Gastroesophageal sphincter (tissue), 4 donors: ENCODE measurements at places on chromosomes 5 and 9.
A peak's percentile ranks its signal among the peaks of the same experiment; 100 is the strongest.

- ATAC-seq: no peak
Measured at GRCh38 chr5:63961598-63962161, 565 bp downstream of the HTR1A start.

GRCh38 chr5:33675958-33676464, 215.8 kb downstream of the ADAMTS12 start:
- ATAC-seq: no peak

- no peak for ATAC-seq
Measured at GRCh38 chr9:23447166-23447565, 378.9 kb downstream of the ELAVL2 start.

DNA sequence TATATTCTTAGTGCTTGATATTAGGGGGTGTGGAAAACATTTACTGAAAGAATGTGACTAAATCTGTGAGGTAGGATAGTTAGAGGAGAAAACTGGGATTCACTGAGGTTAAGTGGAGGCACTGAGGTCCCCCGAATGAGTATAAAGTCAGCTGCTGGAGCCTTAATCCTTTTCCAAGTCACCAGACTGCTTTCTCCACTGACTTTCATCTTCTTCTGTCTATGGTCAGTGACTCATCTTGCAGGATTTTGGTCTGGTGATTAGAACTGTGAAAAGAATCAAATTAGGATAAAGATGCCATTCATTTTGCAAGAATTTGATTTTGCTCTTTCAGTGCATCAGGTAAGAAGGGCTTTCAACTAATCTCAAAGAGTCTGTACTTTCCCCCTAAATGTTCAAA, 89.3 kb upstream of the ALDH1A1 start:
- no peak for ATAC-seq

- no peak for ATAC-seq
Measured at GRCh38 chr9:103335461-103335860, 340.3 kb downstream of the CYLC2 start.

DNA sequence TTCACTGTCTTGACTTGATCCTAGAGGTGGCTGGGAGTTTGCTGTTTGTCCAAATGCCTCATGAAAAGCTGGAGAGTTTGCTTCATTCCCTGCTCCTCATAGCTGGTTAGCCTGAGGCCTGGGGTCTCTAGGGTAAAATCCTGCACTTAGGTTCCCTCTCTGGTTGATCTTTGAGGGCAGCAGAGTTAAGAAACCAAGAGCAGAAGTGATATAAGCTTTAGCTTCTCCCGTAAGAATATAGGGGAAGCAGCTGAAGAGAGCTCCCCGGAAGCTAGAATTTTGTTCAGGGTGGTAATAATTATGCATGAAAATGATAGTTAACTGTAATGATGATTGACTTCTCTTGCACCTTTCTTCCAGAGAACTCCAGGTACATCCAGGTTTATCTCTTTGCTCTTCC, 1.4 kb downstream of the FAM53C start:
- no peak for ATAC-seq

GRCh38 chr5:179870952-179871351, 12.3 kb upstream of the MRNIP start:
- no peak for ATAC-seq

DNA sequence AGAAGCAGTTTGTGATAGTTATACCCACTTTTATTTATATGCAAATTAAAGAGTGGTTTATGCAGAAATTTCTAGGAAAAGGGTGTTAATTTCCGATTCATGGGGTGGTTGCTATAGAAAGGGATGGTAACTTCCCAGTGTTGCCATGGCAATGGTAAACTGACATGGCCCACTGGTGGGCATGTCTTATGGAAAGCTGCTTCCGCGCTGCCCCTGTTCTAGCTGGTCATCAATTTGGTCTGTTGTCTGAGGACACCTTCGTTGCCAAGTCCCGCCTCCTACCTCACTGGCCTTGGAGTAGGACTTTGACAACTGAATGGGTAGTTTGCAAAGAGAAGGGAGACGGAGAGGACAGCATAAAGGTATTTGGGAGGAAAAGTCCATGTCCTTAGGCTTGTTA, 74.0 kb upstream of the SMIM23 start:
- ATAC-seq: no peak

DNA sequence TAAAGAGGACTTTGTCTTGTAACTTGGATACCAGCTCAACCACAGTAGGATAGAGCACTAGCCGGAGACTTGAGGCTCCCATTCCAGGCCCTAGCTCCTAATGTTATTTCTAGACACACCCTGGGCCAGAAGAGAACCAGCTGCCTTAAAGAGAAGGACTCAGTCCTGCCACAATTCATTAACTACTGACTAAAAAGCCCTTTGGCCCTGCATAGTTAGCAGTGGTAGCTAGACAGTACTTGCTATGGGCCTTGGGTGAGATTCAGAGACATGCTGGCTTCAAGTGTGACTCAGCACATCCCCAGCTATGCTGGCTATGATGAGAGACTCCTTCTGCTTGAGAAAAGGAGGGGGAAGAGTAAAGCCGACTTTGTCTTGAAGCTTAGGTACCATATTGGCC, 47.3 kb downstream of the TMEM167A start:
- peak; percentile 28 for ATAC-seq

GRCh38 chr5:74722271-74722670, 37.2 kb downstream of the HEXB start:
- ATAC-seq: no peak

- ATAC-seq: no peak
Measured at GRCh38 chr5:141512390-141512910, 23.6 kb downstream of the PCDHGC5 start.

DNA sequence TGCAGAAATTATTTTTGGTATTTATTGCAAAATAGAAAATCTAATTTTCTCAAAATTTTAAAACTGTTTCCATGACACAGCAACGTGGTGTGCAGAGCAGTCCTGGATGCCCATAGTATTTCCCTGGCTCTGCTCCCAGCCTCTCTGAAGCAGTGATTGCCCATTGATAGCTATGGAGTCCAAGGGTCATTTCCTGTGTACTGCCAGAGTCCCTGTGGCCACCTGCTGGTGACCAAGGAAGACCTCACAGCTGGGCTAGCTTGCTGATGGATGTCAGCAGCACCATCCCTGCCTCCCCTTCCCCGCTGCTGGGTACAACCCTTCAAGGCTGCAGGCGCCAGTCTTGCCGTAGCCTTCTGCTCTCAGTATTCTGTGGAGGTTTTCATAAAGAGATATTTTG, 184.1 kb downstream of the DIRAS2 start:
- ATAC-seq: no peak

DNA sequence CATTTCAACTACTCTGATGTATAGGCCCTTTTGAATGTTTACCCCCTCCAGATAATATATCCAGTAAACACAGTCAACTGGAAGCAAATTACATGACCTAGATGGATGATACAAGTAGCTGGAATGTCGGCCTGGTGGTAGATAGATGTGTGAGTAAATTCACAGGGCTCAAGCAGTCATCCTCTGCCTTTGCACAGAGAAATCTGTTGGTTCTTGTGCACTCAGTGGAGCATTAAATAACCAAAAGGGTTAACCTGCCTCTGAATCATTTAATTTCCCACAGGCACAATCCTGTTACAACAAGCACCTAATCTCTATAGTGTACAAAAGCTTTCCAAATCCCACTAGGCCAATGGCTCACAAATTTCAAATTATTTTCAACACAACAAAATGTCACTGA, 668.3 kb downstream of the DNAH5 start:
- ATAC-seq: no peak

- no peak for ATAC-seq
Measured at GRCh38 chr5:180170810-180171567, 38.0 kb downstream of the RASGEF1C start.

- no peak for ATAC-seq
Measured at GRCh38 chr9:125805057-125805456, 57.9 kb downstream of the PBX3 start.

DNA sequence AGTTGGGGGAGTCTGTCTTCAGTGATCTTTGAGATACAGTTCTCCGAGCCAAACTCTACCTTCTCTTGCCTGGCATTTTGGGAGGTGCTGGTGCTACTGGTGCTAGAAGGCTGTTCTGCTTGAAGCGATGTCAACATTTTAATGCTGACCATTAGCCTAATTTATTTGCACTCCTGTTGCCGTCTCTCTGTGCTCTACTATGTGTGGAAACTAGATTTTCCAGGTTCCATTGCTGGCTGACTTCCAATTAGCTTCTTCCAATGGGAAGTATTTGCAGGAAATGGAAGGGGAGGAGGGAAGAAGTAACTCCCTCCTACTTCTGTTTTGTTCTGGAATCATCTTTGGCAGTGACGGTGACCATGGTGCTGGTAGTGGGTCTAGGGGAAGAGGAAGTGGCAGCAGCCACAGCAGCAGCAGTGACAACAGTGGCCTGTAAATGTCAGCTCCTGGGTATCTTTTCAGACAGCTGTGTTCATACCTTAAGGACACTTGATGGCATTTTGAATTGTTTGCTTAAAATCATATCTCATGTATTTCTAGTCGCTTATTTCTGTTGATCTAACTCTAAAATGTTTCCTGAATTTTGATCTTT, 7.9 kb downstream of the TXNDC8 start:
- ATAC-seq: no peak

DNA sequence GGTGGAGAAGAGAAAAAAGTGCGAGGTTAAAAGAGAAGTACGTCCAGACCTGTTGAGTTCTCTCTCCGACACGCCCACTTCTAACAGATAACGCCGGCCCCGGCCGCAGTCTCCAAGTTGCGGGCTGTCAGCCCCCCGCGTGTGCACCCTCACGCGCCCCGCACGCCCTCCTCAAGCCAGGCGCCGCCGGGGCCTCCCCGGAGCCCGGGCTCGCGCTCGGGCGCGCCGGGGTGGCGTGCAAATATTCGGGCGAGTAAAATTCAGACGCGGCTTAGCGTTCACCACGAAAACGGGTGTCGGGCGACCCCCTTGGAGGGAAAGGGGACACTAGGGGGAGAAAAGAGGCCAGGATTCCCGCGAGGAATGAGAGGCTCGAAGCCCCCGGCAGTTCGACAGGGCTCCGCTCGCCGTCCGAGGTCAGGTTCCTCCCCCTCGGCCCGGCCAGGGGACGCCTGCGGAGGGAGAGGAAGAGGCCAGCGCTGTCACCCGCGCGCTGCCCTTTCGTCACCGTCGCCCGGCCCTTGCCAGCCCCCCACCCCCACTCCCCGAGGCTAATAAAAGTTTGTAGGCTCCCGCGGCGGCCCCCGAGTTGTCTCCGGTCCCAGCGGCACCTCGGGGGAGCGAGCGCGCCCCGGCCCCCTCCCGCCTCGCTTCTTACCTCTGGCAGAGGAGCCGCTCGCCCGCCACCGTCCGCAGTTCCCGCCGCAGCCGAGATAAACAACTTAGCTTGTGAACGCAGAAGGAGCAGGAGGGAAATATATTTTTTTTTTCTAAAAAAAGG, 743 bp downstream of the NR3C1 start:
- no peak for ATAC-seq

GRCh38 chr5:171495122-171495700, 75.8 kb downstream of the FGF18 start:
- ATAC-seq: peak; percentile 22

- no peak for ATAC-seq
Measured at GRCh38 chr9:134295101-134295745, 31.0 kb upstream of the RXRA start.

DNA sequence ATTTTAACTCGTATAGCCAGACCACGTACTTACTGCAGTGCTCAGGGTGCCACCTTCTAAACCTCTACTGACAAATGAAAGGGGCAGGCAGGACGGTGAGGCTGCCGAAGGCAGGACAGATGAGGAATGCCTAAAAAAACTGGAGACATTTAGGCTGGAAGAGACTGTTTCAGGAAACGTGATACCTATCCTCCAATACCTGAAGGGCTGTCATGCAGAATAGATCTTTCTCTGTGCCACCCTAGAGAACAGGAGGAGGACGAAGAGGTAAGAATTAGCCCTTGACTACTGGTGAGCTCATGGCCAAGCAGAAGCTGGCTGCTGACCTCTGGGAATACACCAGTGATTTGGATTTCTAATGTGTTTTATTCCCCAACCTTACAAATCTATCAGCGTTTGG, 139.4 kb downstream of the EFNA5 start:
- ATAC-seq: no peak

GRCh38 chr9:69222970-69223369, 48.9 kb downstream of the TJP2 start:
- ATAC-seq: no peak

GRCh38 chr9:6562201-6562600, 83.3 kb downstream of the GLDC start:
- ATAC-seq: no peak

DNA sequence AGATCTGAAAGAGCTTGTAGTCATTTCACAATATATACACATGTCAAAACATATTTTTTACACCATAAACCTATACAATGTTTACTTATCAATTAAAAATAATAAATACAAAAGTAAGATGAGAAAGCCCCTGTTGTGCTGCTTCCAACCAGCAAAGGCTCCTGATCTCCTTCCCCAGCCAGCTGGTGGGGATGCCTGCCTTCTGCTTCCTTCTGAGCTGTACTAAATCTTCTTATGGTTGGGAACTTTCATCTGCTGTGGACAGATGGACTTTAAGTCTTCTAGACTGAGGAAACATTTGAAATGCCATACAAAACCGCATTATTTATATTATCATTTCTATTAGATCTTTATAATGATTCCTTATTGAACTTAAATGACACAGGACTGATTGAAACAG, 745.3 kb upstream of the CHD1 start:
- ATAC-seq: no peak

DNA sequence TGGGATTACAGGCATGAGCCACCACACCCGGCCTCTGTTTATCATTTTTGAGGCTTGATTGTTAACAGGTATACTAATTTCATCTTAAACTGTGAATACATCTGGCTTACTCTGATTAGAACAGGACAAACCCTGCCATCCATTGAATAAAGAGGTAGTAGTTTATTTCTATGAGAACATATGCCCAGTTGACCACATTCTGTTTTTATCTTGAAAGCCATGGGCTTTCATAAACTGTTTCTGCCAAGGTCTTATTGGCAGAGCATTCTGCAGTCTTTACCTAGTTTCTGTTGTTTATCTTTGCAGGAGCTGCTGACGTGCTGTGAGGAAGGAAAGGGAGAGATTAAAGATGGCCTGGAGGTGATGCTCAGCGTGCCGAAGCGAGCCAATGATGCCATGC, 184.9 kb upstream of the OTULINL start:
- ATAC-seq: no peak

GRCh38 chr9:93198838-93199625, 15.1 kb downstream of the WNK2 start:
- no peak for ATAC-seq
